ENCODE measurements at places on chromosomes 4 and X. TPM values are rescaled to one million over a fixed set of nuclear protein-coding genes. Genes with fewer than 3 reads are reported as not detected.

GRCh38 chr4:89836897-89837384, at the start of gene SNCA:
Gene SNCA (minus strand): TSS chr4:89837161. CDS start chr4:89835667, 1,494 bp downstream.
- H3K4me3 ChIP-seq = peak within 1 kb of the TSS; percentile 64
- peaks cover 10% of the 10 kb centered on the region for H3K27me3 ChIP-seq
- H3K27ac ChIP-seq = no peak within 1 kb of the TSS
- H3K4me1 ChIP-seq = peaks cover 3% of the 10 kb centered on the region
- peak; percentile 60 for DNase-seq

The MAGEB1 gene
- total RNA-seq = not detected

GRCh38 chr4:20496068-20496467, 204.2 kb upstream of the PACRGL start:
- H3K4me3 ChIP-seq = no peak overlapping the region
- no peaks in the 10 kb centered on the region for H3K27me3 ChIP-seq
- no peaks in the 10 kb centered on the region for H3K4me1 ChIP-seq
- no peak overlapping the region for H3K27ac ChIP-seq
- H3K36me3 ChIP-seq = no peaks in the 10 kb centered on the region

GRCh38 chr4:104489731-104490095, 5.0 kb downstream of the CXXC4 start:
- H3K27ac ChIP-seq = no peak overlapping the region
- H3K4me1 ChIP-seq = peaks cover 2% of the 10 kb centered on the region
- 0 out of 2 replicates have a peak overlapping the region, but pooled peaks have one; percentile 92 for H3K4me3 ChIP-seq

GRCh38 chr4:183635741-183636140, 23.2 kb downstream of the RWDD4 start:
- H3K27ac ChIP-seq = no peak overlapping the region
- no peak for DNase-seq
- peaks cover 9% of the 10 kb centered on the region for H3K4me1 ChIP-seq
- H3K4me3 ChIP-seq = no peak overlapping the region
- H3K36me3 ChIP-seq = no peaks in the 10 kb centered on the region

GRCh38 chr4:100519205-100519604, 1.4 kb upstream of the EMCN start:
- no peaks in the 10 kb centered on the region for H3K36me3 ChIP-seq
- peaks cover 3% of the 10 kb centered on the region for H3K4me1 ChIP-seq
- H3K4me3 ChIP-seq = no peak overlapping the region
- H3K27ac ChIP-seq = no peak overlapping the region
- DNase-seq = no peak
- H3K27me3 ChIP-seq = no peaks in the 10 kb centered on the region

The AKAP14 gene
- total RNA-seq = 1.3 TPM

DNA sequence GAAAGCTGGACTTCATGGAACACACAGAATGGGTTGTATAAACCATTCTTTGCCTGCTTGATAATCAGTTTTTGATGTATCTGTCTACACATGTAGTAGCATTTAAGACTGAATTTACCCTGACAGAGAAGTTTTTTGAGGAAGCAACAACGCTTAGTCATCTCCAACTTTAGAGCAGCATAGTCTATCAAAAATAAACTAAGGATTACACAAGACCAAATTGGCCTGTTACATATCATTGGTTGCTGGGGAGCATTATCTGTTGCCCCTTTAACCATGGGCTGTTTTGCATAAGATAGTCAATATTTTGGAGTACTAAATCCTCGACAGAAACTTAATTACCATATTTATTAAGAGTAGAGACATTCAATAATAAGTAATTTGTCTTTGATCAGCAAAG, 347.4 kb downstream of the FAM47B start:
- no peak for DNase-seq
- no peaks in the 10 kb centered on the region for H3K4me1 ChIP-seq
- no peak overlapping the region for H3K27ac ChIP-seq

- no peaks in the 10 kb centered on the region for H3K36me3 ChIP-seq
- no peaks in the 10 kb centered on the region for H3K4me1 ChIP-seq
- DNase-seq = no peak
- H3K4me3 ChIP-seq = no peak overlapping the region
- H3K27me3 ChIP-seq = no peaks in the 10 kb centered on the region
- no peak overlapping the region for H3K27ac ChIP-seq
These were observed 213.0 kb upstream of the GK2 start for GRCh38 chr4:79621061-79621460.

The TCEAL4 gene
- 51.3 TPM for total RNA-seq

GRCh38 chrX:32281853-32282252, 929.5 kb downstream of the DMD start:
- no peaks in the 10 kb centered on the region for H3K36me3 ChIP-seq
- H3K27ac ChIP-seq = no peak overlapping the region
- H3K27me3 ChIP-seq = no peaks in the 10 kb centered on the region
- H3K4me3 ChIP-seq = no peak overlapping the region
- no peaks in the 10 kb centered on the region for H3K4me1 ChIP-seq
- no peak for DNase-seq

GRCh38 chr4:6633091-6633906, 7.2 kb upstream of the MRFAP1 start:
- H3K27ac ChIP-seq = no peak overlapping the region
- DNase-seq = no peak
- no peaks in the 10 kb centered on the region for H3K27me3 ChIP-seq
- H3K4me3 ChIP-seq = no peak overlapping the region
- H3K4me1 ChIP-seq = no peaks in the 10 kb centered on the region

The IL13RA2 gene
- not detected for total RNA-seq

GRCh38 chrX:118502161-118502789, 6.7 kb downstream of the DOCK11 start:
- H3K36me3 ChIP-seq = no peaks in the 10 kb centered on the region
- no peak for DNase-seq
- H3K27me3 ChIP-seq = peaks cover 4% of the 10 kb centered on the region
- H3K4me1 ChIP-seq = peaks cover 3% of the 10 kb centered on the region

GRCh38 chrX:140766024-140766611, 56.6 kb downstream of the LINC00632 start:
- H3K4me3 ChIP-seq = peak overlapping the region; percentile 26
- peak; percentile 53 for DNase-seq
- no peaks in the 10 kb centered on the region for H3K36me3 ChIP-seq
- no peaks in the 10 kb centered on the region for H3K27me3 ChIP-seq
- no peak overlapping the region for H3K27ac ChIP-seq

The CT45A5 gene
- not detected for total RNA-seq

The FMR1NB gene
- total RNA-seq = not detected

The IL21 gene
- not detected for total RNA-seq

GRCh38 chrX:101195442-101196173, 24.0 kb upstream of the DRP2 start:
- H3K36me3 ChIP-seq = no peaks in the 10 kb centered on the region
- no peaks in the 10 kb centered on the region for H3K4me1 ChIP-seq
- no peak overlapping the region for H3K4me3 ChIP-seq

The TRO gene
- 49.5 TPM for total RNA-seq

GRCh38 chrX:134683351-134684005, 25.2 kb upstream of the PLAC1 start:
- H3K4me1 ChIP-seq = no peaks in the 10 kb centered on the region
- H3K27me3 ChIP-seq = no peaks in the 10 kb centered on the region
- H3K36me3 ChIP-seq = no peaks in the 10 kb centered on the region
- no peak overlapping the region for H3K27ac ChIP-seq
- H3K4me3 ChIP-seq = no peak overlapping the region

The HTN3 gene
- not detected for total RNA-seq

DNA sequence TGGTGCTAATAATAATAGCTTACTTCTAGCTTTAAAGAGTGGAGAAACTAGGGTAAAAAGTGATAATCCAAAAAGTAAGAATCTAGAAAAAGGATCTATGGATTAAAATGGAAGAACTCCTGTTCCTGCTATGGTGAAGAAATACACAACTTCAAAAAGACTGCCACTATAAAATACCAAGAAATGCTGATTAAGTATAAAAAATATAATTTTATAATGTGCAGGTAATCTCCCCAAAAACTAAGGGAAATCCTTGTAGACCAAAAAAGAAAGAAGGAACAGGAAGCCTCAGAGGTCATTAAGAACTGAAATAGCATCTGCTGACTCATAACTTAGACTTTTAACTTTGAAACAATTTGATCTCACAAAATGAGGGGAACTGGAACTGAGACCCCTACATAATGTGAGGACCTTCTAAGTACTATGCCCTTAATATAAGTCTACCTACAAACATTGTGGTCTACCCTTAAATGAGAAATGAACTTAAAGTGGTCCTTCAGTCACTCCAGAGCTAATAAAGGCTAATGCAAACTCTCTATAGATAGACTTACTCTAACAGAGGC, 50.6 kb upstream of the SRPX start:
- no peak overlapping the region for H3K27ac ChIP-seq
- no peak for DNase-seq
- no peaks in the 10 kb centered on the region for H3K36me3 ChIP-seq
- H3K4me3 ChIP-seq = no peak overlapping the region
- no peaks in the 10 kb centered on the region for H3K27me3 ChIP-seq

Data from H1 (cell line).